Activated CD4-positive, alpha-beta T cell treated with anti-CD3 and anti-CD28 coated beads, Interleukin-2, amount 50 U/mL, for 4 hours (primary cell): ENCODE measurements at places on chromosomes 2 and 18.
A peak's percentile ranks its signal among the peaks of the same experiment; 100 is the strongest.

GRCh38 chr2:152247337-152247695 lies 71.8 kb upstream of the STAM2 start:
- no peak for DNase-seq

DNA sequence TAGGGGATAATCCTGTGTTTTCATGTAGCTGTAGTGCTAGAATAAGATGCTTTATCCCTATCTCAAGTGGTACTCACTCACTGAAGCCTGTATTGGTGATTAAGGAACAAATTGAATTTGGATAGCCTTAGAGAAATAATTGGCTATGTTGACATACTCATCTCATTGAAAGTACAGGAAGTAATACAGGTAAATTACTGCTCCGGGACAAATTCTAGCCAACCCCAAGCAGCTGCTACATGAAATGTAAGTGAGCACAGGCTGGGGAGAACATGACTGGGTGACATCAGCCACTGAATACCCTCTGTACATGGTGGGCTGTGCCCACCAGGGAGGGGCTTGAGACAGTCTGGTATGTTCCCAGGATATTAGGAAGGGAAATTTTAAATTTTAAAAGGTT lies 188.4 kb upstream of the RASGRP3 start:
- DNase-seq: no peak

GRCh38 chr2:2941205-2941604 lies 436.4 kb downstream of the EIPR1 start:
- DNase-seq: no peak

DNA sequence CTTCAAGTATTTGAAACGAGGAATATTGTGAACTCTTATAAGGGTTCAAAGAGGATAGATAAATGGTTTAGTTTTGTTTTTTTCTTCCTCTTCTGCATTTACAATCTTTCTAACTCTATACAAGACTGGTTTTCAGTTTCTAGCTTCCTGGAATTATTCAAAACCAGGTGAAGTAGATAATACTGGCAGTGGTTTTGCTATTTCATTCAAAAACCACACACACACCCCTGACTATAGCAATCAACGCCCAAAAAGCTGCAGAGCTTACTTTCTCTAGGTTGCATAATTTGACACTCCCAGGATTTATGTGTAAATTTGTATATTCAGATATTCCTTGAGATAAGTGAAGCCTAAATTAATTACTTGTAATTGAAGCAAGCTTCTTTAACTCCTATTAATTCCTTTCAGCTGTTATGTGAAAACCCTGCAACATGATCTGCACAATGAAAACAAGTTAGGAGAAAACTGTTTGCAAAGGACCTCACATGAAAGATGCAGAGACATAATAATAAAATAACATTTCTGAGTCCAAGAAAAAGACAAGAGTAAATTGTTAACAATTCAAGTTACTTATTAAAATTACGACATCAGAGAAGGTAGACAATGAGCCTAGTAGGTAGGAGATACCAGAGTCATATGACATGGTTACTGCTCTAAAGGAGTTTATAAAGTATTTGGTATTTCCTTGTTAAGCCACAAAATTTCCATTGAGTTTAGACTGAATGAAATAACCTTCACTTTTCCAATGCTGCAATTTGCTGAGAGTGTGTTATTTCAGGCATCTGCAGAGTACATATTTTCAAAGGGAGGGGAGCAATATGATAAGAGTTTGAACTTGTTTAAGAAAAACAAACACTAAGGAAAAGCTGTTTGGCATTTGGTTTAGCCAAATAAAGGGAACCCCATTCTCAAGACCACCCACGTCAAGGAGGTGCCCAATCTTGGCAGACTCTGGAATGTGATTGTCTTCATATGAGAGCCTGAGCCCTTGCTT lies 1.6 kb upstream of the NFE2L2 start:
- DNase-seq: no peak

DNA sequence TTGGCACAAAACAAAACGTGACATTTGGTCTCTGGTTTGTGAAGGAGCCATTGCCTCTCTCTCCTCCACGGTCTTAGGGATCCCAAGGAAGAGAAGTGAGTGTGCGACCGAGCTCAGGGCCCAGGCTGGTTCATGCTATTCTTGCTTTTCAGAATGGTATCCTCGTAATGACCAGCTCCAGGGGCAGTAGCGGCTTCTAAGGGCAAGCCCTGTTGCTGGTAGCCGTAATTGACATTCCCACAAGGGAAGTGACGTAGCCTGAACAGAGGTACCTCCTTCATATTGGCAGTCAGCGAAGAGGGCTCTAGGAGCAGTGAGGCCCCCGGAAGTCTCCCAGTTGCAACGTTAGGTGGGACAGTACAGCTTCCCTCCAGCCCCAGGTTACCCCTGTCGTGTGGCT lies 77.9 kb downstream of the CLIP4 start:
- DNase-seq: no peak

DNA sequence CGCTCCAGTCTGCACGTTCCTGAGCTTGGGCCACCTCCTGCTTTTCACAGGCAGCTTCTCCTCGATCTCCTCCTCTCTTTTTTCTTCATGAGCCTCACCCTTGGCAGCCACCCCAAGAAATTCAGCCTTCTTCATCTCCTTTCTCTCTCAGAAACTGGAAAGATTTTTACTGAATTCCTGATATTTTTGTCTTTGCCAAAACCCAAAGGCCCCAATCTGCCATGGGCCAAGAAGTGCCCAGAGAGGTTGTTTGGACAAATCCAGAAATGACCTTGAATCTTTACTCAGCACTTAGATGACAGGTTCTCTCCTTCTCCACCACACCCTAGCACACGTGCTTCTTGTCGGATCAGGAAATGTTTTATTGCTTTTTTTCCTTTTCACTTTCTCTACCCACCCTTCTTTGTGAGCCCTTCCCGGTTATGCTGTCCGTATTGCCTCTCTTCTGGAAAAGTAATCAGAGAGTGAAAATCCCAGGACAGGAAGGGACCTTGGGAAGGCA lies 134.5 kb upstream of the TNP1 start:
- DNase-seq: no peak

DNA sequence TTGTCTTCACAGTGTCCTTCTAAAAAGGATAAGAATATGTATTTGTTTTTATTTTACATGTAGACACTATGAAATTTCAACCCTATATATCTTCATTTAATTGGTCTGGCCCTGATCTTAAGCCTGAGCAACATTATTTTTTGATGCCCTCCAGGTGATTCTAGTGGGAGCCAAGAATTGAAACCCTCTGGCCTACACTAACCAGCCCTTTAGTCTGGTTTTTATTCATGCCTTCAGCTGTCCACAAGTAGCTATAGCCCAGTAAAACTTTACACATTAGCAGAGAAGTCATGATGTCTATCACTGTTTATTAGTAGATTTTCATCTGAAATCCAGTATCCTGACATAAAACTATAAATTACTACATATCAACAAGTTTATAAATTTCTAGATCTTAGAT lies 52.7 kb upstream of the UBXN4 start:
- no peak for DNase-seq

- no peak for DNase-seq
Measured at GRCh38 chr2:203661279-203661908, 45.0 kb upstream of the CD28 start.

- DNase-seq: peak; percentile 49
Measured at GRCh38 chr2:64327510-64328414, 126.2 kb upstream of the LGALSL start.
